Natural killer cell (primary cell): ENCODE measurements at places on chromosomes 6 and 20.

DNA sequence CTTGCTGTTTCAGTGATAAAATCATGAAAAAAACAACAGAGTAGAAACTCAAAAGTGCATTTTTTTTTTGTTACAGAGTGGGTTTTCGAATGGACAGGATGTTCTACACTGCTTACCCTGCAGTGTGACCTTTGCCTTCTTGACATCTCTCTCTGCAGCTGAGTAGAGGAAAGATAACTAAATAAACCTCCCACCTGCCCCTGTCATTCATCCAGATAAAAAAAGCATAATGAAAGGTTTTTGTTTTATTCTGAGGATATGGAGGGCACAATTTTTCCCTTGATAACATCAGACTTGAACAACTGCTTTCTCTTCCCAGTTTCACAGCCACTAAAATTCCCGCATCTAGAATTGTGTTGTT, 193.6 kb upstream of the FOXQ1 start:
- DNase-seq, result no peak

DNA sequence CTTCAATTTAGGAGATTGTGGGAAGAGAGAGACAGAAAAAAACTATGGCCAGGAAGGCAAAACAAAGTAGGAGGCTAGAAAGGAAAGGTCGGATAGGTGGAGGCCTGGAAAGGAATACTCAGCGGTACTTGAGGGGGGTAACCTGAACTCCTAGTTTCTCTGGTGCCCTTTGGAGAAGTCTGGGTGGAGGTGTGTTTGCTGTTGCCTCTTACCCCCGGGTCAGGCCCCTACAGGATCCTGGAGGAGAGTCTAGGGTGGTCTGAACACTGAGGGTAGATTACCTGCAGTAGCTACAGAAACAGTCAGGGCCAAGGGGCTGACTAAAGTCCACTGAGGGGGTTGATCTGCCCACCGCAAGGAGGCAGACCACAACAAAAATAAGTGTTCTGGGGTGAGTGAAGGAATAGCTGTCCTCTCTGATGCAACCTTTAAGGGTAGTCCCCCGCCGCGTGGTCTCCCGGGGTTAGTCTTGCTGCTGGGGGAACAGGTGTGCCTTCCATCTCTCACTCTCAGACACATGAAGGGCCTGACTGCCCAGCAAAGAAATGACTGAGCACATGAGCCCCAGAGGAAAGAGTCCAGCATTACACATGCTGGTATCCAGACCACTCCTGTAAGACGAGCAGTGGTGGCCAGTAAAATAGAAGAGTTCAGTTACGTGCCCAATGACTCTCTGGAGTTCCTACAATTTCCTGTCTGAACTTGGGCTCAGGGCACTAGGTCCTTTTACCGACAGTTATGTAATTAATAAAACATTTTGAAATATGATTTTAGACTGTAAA, 59.5 kb downstream of the MTHFD1L start:
- no peak for DNase-seq

GRCh38 chr20:5751856-5752255, 1.7 kb downstream of the SHLD1 start:
- DNase-seq, result no peak

DNA sequence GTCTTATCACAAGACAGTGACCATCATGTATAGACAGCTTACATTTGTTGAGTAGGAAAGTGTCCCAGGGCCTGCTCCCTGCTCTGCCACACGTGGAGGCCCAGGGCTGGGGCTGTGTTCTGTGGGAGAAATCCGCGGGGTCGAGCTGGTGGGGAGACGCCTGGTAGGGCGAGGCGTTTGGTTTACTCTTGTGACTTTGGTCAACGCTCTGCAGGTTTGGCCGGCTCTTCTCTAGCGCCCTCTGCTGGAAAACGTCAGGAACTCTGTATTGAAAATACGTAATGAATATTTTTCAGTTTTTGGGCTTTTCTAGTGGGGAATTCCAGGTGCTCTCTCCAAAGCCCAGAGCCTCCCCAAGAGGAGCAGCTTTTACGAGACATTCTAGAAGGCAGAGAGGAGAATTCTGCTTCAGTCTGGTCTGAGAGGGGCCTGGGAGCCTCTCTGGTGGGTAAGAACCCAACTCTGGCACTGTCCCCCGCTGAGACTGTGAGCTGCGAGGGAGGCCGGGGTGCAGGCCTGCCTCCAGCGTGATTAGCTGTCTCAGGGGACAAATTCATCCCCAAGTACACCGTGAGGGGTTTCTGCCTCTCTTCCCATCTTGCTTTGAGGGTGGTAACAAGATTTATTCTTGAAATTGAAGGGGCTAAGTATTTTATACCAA, 112.6 kb upstream of the RALGAPA2 start:
- peak; percentile 40 for DNase-seq

DNA sequence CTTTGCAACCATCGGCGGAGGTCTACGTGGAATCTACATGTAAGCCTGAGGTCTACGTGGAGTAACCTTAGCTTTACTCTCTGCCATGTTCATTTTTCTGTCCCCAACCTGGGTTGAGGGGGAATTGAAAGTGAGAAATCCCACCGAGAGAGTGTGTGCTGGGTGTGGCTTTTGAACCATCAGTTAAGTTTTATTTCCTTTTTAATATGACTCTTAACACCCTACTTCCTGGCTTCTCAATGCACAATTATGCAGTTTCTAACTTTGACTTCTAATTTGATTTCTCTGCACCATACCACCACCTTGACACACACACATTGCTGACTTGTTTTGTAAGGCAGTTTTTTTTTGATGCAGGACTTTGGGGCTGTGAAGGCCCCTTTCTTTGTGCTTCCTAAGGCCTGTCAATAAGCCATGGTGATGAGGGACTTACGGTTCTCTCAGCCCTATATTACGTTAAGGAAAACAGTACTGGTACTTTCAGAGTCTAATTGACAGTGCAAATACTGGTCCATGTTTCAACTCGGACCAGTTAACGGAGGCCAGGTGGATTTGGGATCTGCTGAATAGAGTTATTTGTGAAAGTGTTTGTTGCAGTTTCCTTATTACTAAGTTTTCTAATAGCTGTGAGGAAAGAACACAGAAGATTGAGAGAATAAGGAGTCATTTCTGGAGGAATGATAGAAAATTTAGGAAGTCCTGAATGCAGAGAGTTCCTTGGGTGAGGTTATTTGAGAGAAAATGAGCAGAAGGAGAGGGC, 206.5 kb downstream of the JARID2 start:
- no peak for DNase-seq

- no peak for DNase-seq
Observed at GRCh38 chr6:147001621-147002020, 202.6 kb upstream of the STXBP5 start.

DNA sequence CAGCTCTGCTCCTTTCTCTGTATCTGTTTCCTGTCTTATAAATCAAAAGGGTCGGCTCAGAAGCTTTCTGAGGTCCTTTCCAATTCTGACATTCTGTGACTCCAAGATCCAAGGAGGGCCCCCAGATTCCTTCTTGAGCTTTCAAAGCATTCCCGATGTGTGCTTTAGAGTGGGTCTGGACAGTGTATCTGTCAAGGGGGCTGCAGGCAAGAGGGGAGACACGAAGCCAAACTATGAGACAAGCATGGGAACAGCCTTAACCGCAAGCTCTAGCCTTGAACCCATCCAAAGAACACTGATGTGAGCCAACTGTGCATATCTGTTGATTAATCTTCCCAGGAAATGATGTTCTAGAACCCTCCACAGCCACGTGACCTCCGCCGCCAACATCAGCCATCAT, 73.8 kb downstream of the TSHZ2 start:
- no peak for DNase-seq

DNA sequence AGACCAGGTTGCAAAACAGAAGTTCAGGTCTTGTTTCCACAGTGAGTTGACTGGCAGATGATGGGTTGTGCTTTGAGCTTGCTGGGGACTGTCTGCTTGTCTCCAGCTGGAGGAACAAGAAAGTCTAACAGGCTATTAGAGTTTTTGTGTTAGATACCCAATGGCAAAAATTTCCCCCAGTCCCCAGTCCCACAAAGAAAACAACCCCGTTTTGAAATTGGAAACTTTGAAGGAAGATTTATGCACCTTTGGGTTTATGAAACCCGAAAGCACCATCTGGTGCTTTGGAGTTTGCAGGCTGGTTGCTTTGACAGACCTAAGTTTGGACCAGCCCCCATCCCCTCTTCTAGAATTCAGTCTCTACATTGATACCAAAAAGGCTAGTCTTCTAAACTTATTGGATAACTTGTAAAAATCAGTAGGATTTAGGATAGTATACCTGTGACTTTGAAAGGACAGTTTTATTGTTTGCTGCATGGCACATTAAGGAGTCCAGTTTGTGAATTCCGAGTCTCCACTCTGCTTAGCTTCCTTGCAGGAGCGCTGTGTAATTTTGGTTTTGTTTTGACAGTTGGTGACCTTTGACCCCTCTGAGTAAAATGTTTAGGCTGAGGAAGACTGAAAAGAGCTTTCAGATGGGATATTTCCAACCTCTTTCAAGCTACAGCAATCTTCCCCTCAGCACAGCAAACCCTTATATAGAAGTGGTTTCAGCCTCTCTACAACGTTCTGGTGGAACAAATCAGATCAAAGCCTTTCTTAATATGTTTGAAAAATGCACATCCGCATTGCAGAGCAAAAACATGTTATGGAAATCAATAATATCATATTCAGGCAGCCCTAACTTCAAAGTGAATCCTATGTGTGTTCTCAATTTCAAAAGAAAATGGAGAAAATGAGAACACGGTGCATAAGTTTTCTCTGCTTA, 25.5 kb upstream of the PRL start:
- DNase-seq, result no peak

- DNase-seq, result no peak
Observed at GRCh38 chr6:125839471-125839870, 48.7 kb downstream of the NCOA7 start.

GRCh38 chr6:52046456-52046855, 41.0 kb downstream of the PKHD1 start:
- DNase-seq, result no peak

- no peak for DNase-seq
Observed at GRCh38 chr6:29941016-29941415, 1.3 kb upstream of the HLA-A start.
